ENCODE measurements at places on chromosomes 3 and 15.

DNA sequence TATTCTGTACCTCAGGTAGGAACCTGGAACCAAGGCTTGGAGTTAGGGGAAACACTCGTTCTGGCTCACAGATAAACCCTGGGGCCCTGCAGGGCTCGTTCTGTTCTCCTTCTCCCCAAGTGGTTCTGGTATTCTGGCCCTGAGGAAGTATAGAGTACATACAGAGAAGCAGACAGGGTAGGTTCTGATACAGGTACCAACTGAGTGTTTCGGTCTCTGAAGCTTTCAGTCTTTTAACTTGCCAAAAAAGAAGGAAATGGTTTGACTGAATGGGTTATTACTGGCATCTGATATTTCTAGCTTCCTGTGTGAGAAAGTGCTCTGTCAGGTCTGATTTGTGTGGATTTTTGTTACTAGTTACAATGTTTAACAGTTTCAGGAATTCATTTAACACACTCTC lies 67.3 kb downstream of the UBE2E2 start:
- no peak for DNase-seq

GRCh38 chr3:151871639-151872468 lies 1.6 kb upstream of the SUCNR1 start:
- no peak for DNase-seq

DNA sequence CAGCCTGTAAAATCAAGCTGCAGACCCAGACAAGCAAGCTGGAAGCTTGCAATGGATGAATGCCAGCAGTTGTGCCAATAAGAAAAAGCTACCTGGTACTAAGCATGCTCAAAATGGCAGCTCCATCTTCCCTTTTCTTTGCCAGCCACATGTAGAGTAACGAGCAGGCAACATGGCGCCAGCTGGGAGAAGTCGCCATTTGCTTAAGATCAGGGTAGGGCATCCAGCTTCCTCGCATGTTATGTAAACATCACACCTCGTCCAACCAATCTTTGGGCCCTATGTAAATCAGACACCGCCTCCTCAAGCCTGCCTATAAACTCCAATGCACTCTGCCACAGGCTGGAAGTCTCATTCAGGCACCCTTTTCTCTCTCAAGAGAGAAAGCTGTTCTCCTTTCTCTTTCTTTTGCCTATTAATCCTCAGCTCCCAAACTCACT lies 973.9 kb downstream of the FHIT start:
- no peak for DNase-seq

DNA sequence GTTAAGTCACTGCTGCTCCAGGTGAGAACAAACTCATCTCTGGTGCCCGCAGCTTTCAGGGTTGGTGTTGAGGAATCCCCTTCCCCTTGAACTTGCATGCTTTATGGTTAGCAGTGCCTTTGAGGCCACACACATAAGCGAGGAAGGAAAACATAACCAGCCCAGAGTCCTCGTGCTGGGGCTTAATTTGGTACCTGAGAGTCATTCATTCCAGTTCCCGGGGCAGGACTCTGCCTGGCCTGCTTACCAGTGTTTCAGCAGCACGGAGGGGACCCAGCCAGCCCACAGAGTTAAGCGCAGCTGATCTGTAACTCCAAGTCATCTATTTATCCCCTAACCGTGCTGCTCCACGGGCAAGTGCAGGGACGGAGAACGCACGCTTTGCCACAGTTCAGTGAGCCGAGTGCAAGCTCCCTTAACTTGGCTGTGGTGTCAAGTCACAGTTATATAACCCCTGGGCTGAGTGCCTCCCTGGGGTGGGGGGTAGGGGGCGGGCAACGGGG lies 302.3 kb upstream of the ICE2 start:
- DNase-seq: peak; percentile 63

DNA sequence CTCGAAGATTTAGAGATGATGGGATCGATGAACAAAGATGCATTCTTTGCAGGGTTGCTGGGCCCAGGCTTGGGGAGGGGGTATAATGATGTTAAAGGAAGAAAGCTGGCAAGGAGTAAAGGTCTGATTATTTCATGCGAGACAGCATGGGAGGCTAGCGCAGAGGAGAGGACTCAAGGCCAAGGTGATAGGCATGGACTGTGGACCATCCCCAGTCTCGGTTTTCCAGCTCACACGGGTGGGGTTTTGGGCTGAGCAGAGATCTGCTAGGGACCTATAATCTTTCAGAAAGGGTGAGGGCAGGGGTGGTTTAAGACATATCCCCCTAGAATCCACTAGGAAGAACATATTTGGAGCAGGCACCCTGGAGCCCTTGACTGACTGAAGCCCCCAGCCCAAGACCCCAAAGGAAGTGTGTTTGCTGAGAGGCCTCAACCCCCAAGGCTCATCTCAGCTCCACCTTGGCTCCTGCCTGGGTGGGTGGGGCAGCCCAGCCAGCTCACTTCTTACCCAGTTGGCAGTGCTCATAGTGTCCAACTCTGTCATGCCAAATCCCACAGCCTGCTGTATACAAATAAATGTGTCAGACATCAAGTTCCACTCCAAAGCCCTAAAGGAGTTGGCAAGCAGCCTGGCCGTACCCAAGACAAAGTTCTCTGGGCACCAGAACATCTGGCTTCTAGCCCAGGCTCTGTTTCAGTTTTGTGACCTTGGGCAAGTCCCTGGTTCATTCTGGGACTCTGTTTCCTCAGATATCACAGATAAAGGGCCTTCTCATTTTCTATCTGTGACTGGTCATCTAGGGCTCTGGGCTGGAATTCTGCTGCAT lies 17.9 kb downstream of the ACSBG1 start:
- DNase-seq: no peak

GRCh38 chr15:55742927-55743728 lies at the start of gene PRTG:
Gene PRTG (minus strand): TSS chr15:55743152. CDS start chr15:55742931, 221 bp downstream.
- DNase-seq: peak; percentile 92

DNA sequence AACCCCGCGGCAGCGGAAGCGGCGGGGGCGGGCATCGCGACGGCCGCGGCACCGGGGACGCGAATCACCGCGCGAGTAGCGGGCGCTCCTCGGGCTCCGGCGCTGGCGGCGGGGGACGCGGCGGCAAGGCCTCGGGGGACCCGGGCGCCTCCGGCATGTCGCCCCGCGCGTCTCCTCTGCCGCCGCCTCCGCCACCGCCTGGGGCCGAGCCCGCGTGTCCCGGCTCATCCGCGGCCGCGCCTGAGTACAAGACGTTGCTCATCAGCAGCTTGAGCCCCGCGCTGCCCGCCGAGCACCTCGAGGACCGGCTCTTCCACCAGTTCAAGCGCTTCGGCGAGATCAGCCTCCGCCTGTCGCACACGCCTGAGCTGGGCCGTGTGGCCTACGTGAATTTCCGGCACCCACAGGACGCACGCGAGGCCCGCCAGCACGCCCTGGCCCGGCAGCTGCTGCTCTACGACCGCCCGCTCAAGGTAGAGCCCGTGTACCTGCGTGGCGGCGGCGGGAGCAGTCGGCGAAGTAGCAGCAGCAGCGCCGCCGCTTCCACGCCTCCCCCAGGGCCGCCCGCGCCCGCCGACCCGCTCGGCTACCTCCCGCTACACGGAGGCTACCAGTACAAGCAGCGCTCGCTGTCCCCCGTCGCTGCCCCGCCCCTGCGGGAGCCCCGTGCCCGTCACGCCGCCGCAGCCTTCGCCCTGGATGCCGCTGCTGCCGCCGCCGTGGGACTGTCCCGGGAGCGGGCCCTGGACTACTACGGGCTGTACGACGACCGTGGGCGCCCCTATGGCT lies 675 bp downstream of the RBM15B start:
- peak; percentile 63 for DNase-seq

DNA sequence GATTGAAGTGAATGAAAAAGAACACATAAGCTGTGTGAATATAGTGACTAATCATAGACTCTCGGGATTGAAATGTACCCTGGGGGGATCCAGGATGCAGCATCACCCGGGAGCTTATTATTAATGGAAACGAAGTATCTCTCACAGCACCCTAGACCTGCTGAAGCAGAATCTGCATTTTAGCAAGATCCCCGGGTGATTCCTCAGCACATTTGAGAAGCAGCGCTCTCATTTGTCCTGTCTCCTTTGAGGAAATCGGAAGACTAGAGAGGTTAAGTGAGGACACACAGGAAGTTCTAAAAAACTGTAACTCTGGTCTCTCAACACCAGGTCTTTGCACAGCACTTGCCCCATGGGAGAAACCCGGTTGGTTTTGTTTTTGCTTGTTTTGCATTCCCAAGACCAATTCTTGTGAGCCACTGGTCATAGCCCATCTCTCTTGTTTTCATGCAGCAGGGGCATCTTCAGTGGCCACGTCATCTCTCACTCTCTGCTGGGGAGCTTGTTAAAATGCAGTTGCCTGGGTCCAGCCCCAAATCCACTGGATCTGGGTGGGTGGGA lies 30.2 kb downstream of the ZNF710 start:
- no peak for DNase-seq

DNA sequence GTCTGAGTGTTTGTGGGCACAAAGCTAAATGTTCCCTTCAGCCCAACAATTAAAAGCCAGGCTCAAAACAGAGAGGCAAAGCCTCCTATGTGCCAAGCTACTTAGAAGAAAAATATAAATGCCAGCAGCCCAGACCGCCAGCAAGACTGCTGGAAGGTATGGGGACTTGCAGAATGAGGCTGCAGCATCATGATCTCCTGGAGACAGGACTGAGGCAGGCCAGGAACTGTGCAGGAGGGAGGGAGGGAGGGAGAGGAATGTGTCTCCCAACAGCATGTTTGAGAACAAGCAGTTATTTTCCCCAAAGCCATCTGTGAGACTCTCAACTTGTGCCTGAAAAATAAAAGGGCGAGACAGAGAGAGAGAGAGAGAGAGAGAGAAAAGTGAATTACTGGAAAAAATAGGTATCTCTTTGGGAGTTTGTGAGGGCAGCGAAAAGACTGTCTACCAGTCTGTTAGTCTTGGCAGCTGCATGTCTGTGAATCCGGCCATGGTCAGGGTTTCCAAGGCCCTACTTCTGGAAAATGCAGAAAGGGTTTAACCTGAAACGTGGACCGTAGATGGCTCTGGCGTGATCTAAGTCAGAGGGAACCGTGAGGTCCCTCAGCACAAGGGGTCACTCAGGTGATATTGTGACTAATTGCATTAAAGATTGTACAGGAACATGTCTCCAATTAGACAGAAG lies 139.7 kb upstream of the COL8A1 start:
- DNase-seq: no peak

DNA sequence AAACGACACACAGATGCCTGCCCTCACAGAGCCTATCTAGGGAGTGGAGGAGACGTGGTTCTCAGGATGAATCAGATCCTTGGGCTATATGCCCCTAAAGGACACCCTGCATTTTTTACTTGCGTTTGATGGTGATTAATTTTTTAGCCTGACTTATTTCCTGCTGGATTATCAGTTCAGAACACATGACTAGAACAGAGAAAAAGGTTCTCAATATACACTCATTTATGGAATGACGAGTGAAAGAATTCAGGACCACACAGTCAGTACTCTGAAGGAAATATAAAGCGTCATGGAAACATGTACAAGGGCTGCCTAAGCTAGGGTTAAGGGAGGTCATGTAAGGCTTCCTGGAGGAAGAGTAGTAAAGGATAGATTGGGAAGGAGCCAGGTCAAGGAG lies 121.8 kb downstream of the SSR3 start:
- DNase-seq: no peak

- DNase-seq: no peak
Observed at GRCh38 chr3:49383387-49383786, 25.2 kb upstream of the GPX1 start.

GRCh38 chr15:78256044-78256437 lies 8.3 kb upstream of the DNAJA4 start:
- DNase-seq: no peak

GRCh38 chr3:24270204-24270691 lies 224.4 kb downstream of the THRB start:
- peak; percentile 20 for DNase-seq

- DNase-seq: no peak
Observed at GRCh38 chr15:89364341-89364740, 29.7 kb upstream of the POLG start.

DNA sequence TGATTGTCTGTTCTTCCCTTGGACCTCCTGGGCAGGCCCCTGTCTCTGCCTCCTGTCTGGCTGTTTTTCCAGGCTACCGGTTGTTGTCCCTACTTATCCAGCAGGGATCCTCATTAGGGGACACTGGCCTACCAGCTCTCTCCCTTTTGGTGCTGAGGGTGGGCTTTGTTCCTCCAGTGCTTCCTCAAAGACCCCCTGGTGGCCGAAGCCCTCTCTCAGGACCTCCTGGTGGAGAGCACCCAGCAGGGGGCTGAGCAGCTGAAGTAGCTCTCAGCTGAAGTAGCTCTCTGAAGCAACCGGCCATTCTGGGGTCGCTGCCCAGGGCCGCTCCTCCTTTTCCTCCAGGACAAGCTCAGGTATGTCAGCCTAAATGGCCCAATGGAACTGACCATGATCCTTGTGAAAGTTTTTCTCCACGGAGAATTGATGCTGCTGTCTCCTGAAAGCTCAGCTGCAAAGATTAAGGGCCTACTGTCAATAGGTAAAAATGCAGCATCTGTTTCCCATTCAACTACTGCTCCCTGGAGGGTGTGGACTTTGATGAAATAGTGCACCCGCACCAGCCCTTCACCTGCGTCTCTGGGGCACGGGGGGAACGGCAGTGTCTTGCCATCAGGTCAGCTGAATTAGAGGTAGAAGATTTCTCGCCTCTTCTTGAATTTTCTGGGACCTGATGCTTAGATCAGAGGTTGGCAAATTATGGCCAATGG lies 27.6 kb downstream of the ARNT2 start:
- no peak for DNase-seq

- no peak for DNase-seq
Observed at GRCh38 chr3:156417559-156418132, 137.3 kb downstream of the SSR3 start.

DNA sequence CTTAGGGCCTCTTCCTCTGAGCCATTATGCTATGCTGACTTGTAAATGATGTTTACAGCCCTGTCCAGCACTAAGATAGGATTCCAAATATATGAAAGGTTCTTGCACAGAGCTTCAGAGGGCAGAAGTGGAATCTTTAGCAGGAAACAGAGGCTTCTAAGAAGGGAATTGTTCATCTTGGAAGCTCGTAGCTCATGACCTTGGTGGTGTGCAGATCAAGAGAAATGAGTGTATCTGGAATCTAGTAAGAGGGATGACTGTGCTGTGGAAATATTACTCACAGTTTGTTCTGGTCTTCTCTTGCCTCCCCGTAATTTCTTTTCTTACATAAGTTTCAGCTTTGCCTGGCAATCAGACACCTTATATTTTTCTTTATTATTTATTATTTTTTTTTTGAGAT lies 175.8 kb downstream of the SPATA16 start:
- no peak for DNase-seq

DNA sequence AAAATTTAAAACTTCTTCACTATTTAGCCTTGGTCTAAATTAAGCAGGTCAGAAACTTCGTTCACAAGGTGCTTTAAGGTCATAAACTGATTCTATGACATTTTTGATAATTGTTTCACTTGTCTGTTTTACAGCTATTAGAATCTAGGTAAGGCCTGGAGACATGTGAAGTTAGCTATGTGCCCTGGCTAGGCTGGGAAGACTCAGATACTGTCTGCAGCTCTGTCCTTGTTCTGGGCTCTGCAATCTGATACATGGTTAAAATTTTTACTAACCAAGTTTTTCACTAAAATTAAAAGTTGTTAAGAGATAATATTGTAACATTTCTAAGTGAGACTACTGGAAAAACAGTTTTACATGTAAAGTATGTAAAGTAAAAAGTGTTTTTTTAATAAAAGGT lies 479.6 kb upstream of the EPHA6 start:
- no peak for DNase-seq

- DNase-seq: no peak
Observed at GRCh38 chr3:35523838-35524237, 115.5 kb upstream of the ARPP21 start.

GRCh38 chr3:45499529-45499928 lies 95.0 kb upstream of the LIMD1 start:
- DNase-seq: no peak

Data from nephron progenitor cell (in vitro differentiated cells).